Activated CD8-positive, alpha-beta T cell treated with anti-CD3 and anti-CD28 coated beads for 36 hours (primary cell): ENCODE measurements at places on chromosomes 11 and 22.

DNA sequence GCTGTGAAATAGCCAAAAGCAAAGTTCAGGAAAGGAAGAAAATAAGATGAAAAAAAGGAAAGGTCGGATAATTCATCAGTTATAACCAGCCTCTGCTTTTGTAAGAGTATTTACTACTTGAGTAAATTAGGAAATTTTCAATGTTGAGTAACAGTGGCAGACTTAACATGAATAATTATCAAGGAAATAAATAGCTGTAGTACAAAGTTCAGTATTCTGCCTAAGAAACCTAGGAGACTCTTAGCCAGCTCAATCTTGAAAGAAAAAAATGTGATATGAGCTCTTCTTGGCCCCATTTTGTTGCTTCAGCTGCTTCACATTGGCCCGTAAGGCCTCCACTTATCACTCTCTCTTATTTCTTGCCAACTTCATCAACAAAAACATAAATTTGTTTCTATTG is 17.0 kb upstream of the DNAJB7 start:
- DNase-seq: no peak
- peaks cover 8% of the 10 kb centered on the region for H3K36me3 ChIP-seq
- no peak overlapping the region for H3K4me3 ChIP-seq
- H3K4me1 ChIP-seq: no peaks in the 10 kb centered on the region

- H3K27ac ChIP-seq: no peak overlapping the region
- no peaks in the 10 kb centered on the region for H3K4me1 ChIP-seq
- no peak overlapping the region for H3K4me3 ChIP-seq
- no peak for DNase-seq
- H3K27me3 ChIP-seq: no peaks in the 10 kb centered on the region
Measured at GRCh38 chr11:9992306-9992705, 301.7 kb downstream of the SBF2 start.

DNA sequence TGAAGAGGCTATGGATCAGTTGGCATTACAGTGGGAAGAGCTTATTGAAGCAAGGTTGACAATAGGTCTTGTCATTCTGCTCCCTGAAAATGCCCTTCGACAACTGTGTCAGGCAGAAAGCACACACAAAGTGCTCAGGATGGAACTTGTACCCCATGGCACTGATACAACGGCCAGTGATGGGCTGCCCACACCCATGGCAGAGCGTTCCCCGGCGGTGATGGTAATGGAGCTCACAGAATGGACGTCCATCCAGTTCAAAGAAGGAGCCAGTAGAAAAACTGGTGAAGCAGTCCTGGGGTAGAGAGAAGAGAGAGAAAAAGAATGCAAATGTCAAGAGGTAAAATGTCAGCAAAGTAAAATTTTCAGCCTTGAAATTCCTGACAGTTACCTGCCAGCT is 19.5 kb upstream of the OR5B21 start:
- peak overlapping the region; percentile 96 for H3K27ac ChIP-seq
- DNase-seq: no peak
- H3K36me3 ChIP-seq: peaks cover 53% of the 10 kb centered on the region
- no peaks in the 10 kb centered on the region for H3K27me3 ChIP-seq

GRCh38 chr11:95792200-95792599 is 1.9 kb downstream of the CEP57 start:
- H3K36me3 ChIP-seq: peaks cover 42% of the 10 kb centered on the region
- no peaks in the 10 kb centered on the region for H3K27me3 ChIP-seq
- H3K27ac ChIP-seq: peak overlapping the region; percentile 100
- no peak for DNase-seq

DNA sequence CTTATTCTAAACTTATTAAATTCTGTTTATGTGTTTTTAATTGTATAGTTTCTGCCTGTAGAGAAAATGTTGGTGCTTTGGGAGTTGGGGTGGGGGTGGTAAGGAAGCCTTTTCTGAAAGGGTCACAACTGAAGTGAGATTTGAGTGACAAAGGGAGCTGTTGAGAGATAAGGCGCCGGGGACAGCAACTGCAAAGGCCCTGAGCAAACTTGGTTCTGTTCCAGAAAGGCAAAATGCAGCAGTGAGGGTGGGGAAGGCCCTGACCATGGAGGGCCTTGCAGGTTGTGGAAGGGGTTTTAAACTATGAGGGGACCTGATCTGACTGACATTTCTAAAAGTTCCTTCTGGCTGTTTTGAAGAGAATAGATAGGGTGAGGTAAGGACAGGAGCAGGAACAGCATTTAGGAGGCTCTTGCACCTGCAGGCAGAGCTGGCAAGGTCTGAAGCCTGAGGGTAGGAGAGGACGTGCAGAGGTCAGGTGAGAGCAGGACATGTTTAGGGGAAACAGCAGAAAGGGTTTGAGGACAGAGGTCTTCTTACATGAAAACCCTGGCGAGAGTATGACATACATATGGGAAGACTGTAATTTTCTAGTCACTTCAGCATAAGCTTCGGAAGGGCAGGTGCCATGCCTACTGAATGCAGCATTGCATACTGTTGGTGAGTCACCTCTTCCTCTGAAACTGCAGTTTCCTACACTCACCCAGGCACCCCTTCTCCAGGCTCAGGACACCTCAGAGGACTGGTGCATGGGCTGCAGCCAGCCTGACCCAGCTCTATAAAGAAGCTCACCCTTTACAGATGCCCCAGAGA is 190.7 kb downstream of the SNX19 start:
- no peaks in the 10 kb centered on the region for H3K4me1 ChIP-seq
- H3K27me3 ChIP-seq: no peaks in the 10 kb centered on the region
- no peak overlapping the region for H3K27ac ChIP-seq
- no peaks in the 10 kb centered on the region for H3K36me3 ChIP-seq
- DNase-seq: no peak

- no peaks in the 10 kb centered on the region for H3K27me3 ChIP-seq
- DNase-seq: no peak
- H3K4me1 ChIP-seq: peaks cover 55% of the 10 kb centered on the region
- no peak overlapping the region for H3K4me3 ChIP-seq
- H3K36me3 ChIP-seq: peaks cover 73% of the 10 kb centered on the region
Measured at GRCh38 chr11:44613153-44613552, 47.7 kb downstream of the CD82 start.

DNA sequence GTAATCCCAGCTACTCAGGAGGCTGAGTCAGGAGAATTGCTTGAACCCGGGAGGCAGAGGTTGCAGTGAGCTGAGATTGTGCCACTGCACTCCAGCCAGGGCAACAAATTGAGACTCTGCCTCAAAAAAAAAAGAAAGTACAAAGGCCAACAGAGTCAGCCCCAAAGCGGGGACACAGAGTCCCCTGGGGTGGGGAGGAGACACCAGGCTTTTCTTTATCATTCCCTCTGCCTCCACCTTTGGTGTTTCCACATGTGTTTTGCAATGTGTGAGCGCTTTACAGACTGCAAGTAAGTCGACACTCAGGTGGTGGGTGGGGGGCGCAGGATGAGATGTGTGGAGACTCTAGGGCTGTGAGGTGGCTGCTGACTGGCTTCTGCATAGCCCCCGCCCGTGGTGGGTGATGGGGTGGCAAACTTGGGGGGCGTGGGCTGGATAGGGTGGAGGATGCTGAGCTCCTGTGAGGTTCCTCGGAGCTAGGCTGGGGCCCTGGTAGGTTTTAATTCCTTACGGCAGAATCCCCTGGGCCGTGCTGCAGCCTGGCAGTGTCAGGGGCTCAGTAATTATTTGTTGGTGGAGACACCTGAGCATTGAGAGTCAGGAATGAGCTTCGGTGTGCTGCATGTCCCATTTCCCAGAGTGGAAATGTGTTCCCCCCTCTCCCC is 177.2 kb downstream of the CTTN start:
- H3K4me3 ChIP-seq: no peak overlapping the region
- DNase-seq: no peak
- no peak overlapping the region for H3K27ac ChIP-seq
- no peaks in the 10 kb centered on the region for H3K36me3 ChIP-seq

DNA sequence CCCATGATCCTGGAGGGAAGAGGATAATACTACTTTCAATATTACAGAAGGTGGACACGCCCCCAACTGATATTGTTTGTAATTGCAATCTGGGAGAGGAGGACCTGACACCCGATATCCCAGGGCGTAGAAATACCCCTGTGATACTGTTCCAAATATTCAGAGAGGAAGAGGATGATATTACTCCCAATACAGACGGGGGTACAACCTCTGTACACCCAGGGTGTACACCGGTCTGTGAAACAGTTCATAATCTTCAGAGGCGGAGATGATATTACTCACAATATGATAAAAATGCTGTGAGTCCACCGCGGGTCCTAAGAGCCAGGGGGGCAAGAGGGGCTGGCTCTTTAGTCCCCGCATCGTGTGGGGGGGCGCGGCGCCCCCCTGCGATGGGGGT is 57.2 kb upstream of the ALDH3B2 start:
- no peaks in the 10 kb centered on the region for H3K36me3 ChIP-seq
- peaks cover 23% of the 10 kb centered on the region for H3K4me1 ChIP-seq
- H3K27me3 ChIP-seq: peaks cover 11% of the 10 kb centered on the region

DNA sequence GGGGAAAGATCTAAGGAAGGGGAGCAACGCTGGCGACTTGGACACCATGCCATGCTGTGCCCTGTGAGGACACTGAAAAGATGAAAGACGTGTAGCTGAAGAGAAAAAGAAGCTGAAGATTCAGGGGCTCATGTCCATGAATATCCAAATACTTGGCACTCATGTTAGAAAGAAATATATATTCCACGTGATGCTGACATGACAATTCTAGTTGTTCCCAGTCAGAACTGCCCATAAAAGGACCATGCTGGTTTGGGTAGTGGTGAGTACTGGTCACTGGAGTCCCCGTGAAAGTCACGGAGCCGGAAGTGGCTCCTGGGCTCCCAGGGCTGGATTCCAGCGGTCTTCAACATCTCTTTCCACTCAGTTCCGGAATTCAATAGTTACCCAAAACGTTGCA is 9.9 kb downstream of the MS4A15 start:
- H3K4me1 ChIP-seq: no peaks in the 10 kb centered on the region
- peaks cover 7% of the 10 kb centered on the region for H3K27me3 ChIP-seq
- no peak for DNase-seq
- no peak overlapping the region for H3K27ac ChIP-seq
- H3K36me3 ChIP-seq: no peaks in the 10 kb centered on the region

- no peaks in the 10 kb centered on the region for H3K27me3 ChIP-seq
- H3K4me3 ChIP-seq: no peak overlapping the region
- no peaks in the 10 kb centered on the region for H3K36me3 ChIP-seq
- DNase-seq: no peak
Measured at GRCh38 chr11:85590848-85591483, 36.2 kb downstream of the DLG2 start.

DNA sequence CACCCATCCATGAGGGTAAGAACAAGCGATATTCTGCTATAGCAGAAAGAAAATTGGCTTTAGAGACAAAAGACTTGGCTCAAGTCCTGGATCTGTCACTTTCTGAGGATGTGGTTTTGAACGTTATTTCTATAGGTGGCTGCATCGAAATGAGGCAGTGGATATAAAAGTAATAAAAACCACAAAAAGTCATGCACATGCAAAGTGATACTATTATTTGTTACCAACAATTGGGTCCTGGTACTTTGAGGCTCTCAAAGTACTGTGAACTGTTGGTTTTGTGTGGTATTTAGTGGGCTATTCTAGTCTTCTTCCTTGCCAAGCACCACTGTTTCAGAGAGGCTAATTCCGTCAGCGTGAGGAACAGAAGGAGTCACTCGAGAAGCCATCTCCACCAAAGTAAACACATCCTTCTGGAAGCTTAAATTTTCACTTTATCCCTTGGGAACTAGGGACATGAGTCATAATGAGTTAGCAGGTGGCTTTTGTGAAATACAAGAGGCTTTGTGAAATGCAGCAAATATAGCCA is 13.1 kb downstream of the UBASH3B start:
- peak overlapping the region; percentile 33 for H3K4me3 ChIP-seq
- DNase-seq: peak; percentile 33
- peak overlapping the region; percentile 89 for H3K27ac ChIP-seq
- peaks cover 42% of the 10 kb centered on the region for H3K36me3 ChIP-seq
- H3K4me1 ChIP-seq: peaks cover 65% of the 10 kb centered on the region

GRCh38 chr11:60872124-60872960 is 5.0 kb downstream of the ZP1 start:
- H3K27ac ChIP-seq: no peak overlapping the region
- H3K27me3 ChIP-seq: no peaks in the 10 kb centered on the region
- no peaks in the 10 kb centered on the region for H3K36me3 ChIP-seq

GRCh38 chr11:104852811-104853210 is 45.4 kb downstream of the CASP12 start:
- no peaks in the 10 kb centered on the region for H3K4me1 ChIP-seq
- no peak for DNase-seq
- H3K27me3 ChIP-seq: no peaks in the 10 kb centered on the region
- no peak overlapping the region for H3K4me3 ChIP-seq

DNA sequence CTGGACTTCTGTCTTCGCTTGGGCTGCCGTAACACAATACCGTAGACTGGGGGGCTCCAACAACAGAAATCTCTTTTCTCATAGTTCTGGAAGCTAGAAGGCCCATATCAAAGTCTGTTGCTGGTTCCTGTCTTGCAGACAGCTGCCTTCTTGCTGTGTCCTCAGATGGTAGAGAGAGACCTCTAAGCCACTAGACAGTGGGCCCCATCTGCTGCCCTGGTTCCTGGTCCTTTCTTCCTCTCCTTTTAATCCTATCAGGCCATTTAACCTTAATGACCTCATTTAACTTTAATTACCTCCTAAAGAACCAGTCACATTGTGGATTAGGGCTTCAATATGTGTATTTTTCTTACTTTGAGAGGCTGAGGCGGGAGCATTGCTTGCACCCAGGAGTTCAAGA is 9.4 kb downstream of the CEP164 start:
- H3K4me3 ChIP-seq: no peak overlapping the region
- no peaks in the 10 kb centered on the region for H3K27me3 ChIP-seq
- peaks cover 1% of the 10 kb centered on the region for H3K4me1 ChIP-seq
- DNase-seq: no peak

- no peak overlapping the region for H3K4me3 ChIP-seq
- no peak for DNase-seq
- no peaks in the 10 kb centered on the region for H3K27me3 ChIP-seq
- no peaks in the 10 kb centered on the region for H3K36me3 ChIP-seq
Measured at GRCh38 chr11:116793772-116794097, 2.1 kb upstream of the APOA5 start.

DNA sequence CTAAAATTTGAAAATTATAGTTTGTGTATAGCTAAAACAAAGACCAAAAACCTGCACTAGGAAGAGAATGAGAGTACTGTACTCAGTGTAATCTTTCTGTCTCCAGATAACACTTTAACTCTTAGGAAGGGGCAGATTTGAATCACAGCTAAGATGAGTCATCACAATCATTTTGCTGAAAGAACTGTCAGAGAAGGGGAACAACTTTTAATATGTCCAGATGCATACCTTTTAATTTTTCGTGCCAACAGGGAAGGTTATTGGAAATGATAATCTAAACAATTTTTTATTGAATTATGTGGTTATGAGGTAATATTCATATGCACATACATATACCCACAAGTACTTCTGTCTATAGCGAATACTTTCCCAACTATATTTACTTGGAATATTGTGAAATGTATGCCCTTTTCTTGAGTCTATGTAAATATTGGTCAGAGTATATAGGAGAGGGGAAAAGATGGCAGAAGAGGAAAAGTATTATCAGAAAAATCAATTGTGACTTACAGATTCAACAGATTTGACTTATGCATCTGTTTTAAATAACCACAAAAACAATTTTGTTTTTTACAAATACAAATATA is 51.1 kb upstream of the MUC15 start:
- H3K4me1 ChIP-seq: no peaks in the 10 kb centered on the region
- no peaks in the 10 kb centered on the region for H3K27me3 ChIP-seq
- no peaks in the 10 kb centered on the region for H3K36me3 ChIP-seq
- no peak for DNase-seq
